D721Med (cell line): ENCODE measurements at places on chromosomes 7 and 10.

- DNase-seq: no peak
Observed at GRCh38 chr10:3886191-3886590, 101.2 kb upstream of the KLF6 start.

- DNase-seq: no peak
Observed at GRCh38 chr7:137853053-137853452, 6.3 kb upstream of the DGKI start.

GRCh38 chr7:156768698-156769472, 124.1 kb downstream of the LMBR1 start:
- DNase-seq: no peak

DNA sequence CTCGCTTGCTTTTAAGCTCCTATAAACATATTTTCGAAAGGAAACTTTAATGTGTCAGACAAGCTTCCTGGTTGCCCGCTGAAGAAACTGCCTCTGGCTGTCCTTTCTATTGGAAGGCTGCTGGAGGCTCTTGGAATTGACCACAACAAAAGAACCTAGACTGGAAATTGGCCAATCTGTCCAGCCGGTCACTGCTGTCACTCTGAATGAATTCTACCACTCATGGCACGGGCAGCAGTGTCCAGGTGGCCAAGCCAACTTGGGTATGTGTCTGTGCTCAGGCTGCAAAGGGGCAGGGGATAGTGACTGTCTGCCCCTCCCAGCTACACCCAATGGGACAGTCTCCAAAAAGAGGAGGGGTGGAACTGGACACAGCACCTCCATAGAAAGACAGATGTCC, 57.6 kb downstream of the CDH23 start:
- DNase-seq: no peak

DNA sequence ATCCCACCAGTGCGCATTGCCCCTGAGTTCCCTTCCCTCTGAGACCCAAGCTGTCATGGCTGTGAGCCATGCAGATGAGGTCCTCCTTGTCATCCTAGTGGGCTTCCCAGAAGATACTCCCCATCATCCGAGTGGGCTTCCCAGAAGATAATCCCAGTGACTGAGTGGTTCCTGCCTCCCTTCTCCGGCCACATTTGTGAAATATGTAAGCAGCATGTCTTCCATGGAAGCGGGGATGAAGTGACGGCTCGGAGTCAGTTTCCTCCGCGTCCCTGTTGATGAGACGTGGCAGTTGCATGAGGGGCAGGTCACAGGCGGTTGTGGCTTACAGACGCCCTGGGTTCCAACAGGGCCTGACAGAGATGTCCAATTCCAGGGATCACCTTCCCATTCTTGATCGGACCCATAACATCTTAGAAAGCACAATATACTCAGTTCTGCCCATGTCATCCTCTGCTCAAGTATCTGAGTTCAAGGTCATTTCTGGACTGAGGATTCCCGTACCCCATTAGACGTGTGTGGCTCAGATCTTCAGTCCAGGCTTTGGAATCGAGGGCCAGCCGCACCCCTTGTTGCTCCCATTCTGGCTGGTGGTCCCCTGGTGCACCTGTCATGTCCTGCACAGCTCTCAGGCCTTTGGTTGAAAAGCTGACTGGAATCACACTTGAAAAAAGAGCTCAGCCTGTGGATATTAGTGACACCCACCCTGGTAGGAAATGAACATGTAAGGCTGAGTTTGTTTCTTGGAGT, 166.9 kb downstream of the PTPRN2 start:
- no peak for DNase-seq

- DNase-seq: no peak
Observed at GRCh38 chr10:70166394-70166793, 3.9 kb downstream of the SAR1A start.

- DNase-seq: no peak
Observed at GRCh38 chr10:100715445-100716385, 29.7 kb upstream of the PAX2 start.

DNA sequence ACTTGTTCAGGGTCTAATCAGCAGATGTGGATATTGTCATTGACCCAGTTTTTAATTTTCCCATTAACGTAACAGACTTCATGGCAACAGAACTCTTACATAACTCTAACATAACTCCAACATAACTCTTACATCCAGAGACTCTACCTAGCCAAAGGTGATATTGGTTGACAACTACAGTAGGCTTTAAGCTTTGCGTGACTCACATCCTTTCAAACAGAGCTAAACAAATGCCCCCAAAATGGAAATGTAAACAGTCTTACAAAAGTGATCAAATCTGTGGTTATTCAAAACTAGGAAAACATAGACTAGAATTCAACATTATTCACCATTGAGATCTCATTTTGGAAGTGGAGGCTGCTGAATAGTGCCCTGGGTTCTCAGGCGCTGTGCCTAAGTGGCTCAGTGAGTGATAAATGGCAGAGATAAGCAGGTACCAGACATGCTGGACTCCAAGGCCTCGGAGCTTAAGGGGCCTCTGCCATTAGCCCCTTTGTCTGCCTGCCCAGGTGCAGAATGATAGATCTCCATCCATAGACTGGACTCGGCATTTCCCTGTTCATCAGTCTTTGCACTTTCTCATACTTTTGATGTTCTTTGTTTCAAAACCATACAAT, 34.3 kb upstream of the BTBD16 start:
- no peak for DNase-seq

GRCh38 chr7:57339198-57339944, 110.6 kb upstream of the ZNF716 start:
- DNase-seq: no peak

- no peak for DNase-seq
Observed at GRCh38 chr7:128894101-128894440, 16.4 kb downstream of the KCP start.

DNA sequence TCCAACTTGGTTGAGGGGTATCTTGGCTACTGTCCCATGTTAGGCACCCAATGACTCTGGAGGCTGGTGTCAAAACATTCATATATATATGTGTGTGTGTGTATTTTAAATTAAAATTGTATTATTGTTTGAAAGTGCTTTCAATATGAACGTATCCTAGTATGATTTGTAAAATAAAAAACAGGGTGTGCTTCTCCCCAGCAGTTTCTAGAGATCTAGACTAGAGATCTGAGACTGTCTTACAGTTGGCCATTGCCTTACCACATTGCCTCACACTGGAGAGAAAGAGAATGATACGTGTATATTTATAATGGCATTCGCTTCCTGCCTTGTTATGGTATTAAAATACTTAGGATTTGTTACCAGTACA, 1.2 kb downstream of the BAG3 start:
- DNase-seq: no peak

DNA sequence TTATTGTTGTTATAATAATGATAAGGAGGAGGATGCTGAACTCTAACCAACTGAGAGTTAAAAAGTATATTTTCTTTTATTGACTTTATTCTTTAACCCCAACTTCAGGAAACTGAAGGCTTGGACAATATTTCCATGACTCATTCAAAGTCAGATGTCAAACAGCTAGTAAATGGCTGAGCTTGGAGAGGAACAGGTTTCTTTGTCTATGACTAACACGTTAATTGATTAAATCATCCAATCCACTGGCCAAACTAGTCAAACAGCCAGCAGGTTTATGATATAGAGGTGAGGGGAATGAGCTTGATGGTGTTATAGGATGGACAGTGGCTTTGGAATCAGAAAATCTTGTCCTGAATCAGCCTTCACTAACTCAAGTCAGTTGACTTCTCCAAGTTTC, 119.1 kb upstream of the WDR11 start:
- no peak for DNase-seq
